ENCODE measurements at places on chromosomes 6 and 20.

- no peak for DNase-seq
These were observed 134.9 kb upstream of the LRFN2 start for GRCh38 chr6:40722091-40722490.

GRCh38 chr20:37291724-37292126, 2.3 kb downstream of the MANBAL start:
- DNase-seq, result no peak

- DNase-seq, result no peak
These were observed 269.3 kb upstream of the FKBP1C start for GRCh38 chr6:62942000-62942399.

- DNase-seq, result no peak
These were observed 104.9 kb downstream of the OGFRL1 start for GRCh38 chr6:71393471-71393870.

- DNase-seq, result no peak
These were observed 14.7 kb downstream of the UQCC2 start for GRCh38 chr6:33696548-33697518.
